ENCODE measurements at places on chromosomes 1 and 21. TPM values are rescaled to one million over a fixed set of nuclear protein-coding genes. Genes with fewer than 3 reads are reported as not detected.

Gene MEX3A
- total RNA-seq: 0.90 TPM

Gene GLIS1
- 1.6 TPM for total RNA-seq

Gene FYB2
- not detected for total RNA-seq

Gene CHI3L2
- 10.5 TPM for total RNA-seq

Gene RIMS3
- total RNA-seq: 0.36 TPM

- DNase-seq: peak; percentile 85
These were observed 77.4 kb upstream of the BACH1 start for GRCh38 chr21:29221253-29221744.

DNA sequence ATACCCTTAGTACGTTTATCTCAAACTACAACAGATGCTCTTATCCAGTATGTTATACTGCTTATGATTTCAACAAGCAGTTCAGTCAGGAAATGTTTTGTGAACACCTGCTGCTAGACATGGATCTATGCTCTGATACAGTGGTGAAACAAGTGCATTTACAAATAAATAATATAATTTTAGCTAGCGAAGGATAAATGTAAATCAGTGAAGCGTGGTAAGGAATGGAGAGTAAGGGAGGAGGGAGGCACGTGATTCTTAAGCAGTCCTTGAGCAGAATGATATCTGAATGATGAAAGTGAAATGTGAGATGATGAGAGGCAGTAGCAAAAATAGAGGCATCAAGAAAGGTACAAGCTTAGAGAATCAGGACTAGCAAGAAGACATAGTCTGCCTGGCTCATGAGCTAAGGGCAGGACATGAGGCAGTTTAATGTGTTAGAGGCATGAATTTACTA, 6.3 kb downstream of the TSNAX start:
- DNase-seq: no peak

- no peak for DNase-seq
These were observed 38.9 kb downstream of the DR1 start for GRCh38 chr1:93384656-93385055.

- DNase-seq: no peak
These were observed 59.4 kb upstream of the PAX7 start for GRCh38 chr1:18571275-18571674.

GRCh38 chr1:187790724-187791123, 962.0 kb downstream of the PLA2G4A start:
- no peak for DNase-seq

DNA sequence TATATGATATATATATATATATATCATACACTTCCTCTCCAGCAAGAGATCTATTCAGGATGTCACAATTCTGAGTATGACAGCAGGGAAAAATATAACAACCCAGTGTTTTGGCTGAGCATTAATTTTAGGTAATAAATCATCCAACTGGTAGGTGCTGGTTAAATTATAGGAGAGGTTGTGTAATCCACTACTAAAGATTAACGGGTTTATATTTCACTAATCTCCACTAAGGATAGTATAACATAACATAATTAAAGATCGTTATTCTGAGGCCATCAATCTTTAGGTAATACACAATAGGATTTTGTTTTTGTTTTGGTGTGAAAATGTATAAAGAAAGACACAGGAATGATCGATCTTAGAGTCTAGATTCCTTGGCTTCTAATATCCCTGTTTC, 102.2 kb downstream of the COQ8A start:
- DNase-seq: no peak

- no peak for DNase-seq
These were observed 18.6 kb downstream of the PRDX6 start for GRCh38 chr1:173495609-173496267.

- DNase-seq: no peak
These were observed 19.1 kb upstream of the IKBKE start for GRCh38 chr1:206451134-206451686.

- peak; percentile 50 for DNase-seq
These were observed 95.4 kb downstream of the AHCTF1 start for GRCh38 chr1:246836209-246836966.

GRCh38 chr21:38853421-38853919, 47.7 kb downstream of the ETS2 start:
- DNase-seq: peak; percentile 85

- no peak for DNase-seq
These were observed 59.1 kb upstream of the ZNF648 start for GRCh38 chr1:182120411-182121258.

DNA sequence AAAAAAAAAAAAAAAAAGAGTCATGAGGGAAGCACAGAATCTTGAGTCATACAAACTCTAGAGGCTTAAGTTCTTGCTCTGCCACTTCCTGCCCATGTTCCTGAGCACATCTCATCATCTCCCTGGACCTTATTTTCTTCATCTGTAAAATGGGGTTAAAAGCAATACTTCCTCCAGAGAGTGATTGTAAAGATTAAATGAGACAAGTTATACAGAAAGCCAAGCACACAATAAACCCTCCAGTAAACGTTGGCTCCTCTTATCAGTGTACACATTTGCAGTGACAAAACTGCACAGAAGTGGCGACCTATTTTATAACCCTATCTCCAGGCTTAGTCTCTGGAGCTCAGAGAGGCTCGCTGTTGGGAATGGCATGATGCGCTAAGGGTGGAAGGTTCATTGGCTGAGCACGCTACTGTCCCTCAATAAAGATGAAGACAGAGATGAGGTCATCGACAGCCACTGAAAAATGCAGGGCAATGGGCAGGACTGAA, 82.1 kb downstream of the RRAGC start:
- no peak for DNase-seq

DNA sequence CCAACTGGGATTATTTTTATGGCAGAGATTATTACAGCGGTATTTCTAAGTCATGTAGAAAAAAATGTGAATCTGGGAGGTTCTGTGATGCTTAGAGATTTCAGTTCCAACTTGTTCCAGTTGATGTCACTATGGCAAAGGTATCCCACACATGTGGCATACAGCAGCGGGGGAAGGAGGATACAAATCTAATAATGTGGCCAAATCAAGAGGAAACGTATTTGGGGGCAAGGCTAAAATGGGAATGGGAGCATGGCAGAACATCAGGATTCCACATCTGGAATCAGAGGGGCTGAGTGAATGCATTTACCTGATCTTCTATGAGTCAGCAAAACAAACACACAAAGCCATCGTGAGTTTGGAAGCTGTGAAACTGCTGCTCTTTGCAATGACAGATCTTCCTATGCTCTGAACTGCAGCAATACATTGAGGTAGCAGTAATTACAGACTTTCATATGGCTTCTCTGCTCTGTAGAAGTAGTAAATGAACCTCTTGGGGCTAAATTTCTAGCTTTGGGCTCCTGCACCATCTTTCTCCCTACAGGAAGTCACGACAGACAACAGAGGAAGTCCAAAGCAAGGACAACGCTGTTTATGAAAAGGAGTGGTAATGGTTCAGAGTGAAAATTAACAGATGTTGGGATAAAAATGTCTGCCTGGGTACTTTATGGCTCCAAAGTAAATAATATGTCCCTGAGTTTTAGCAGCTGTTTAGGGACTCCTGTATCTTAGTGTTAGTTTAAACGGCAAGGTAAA, 55.5 kb downstream of the GABPA start:
- peak; percentile 57 for DNase-seq

- no peak for DNase-seq
These were observed 176.3 kb downstream of the DENND1B start for GRCh38 chr1:197598935-197599334.

GRCh38 chr1:3922851-3923250, 22.8 kb upstream of the C1orf174 start:
- DNase-seq: no peak
